Naive thymus-derived CD8-positive, alpha-beta T cell (primary cell): ENCODE measurements at places on chromosomes 1 and 21.

- no peak for DNase-seq
These were observed 19.2 kb upstream of the DPH5 start for GRCh38 chr1:101044749-101045148.

DNA sequence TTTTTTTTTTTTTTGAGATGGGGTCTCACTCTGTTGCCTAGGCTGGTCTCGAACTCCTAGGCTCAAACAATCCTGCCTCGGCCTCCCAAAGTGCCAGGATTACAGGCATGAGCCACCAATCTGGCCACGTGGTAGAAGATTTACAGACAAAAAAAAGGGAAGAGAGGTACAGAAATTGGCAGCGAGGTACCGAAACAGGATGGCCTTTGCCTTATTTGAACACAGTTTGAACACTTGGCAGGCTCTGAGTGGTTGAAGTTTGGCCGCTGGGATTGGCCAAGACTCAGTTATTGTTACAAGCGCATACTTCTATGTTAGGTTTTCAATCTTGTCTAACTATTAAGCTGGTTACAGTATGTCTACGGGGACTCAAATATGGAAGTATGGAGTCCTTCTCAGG lies 6.2 kb upstream of the AADACL4 start:
- DNase-seq, result no peak

GRCh38 chr1:215114154-215114933 lies 31.8 kb downstream of the KCNK2 start:
- no peak for DNase-seq

GRCh38 chr1:219582296-219582695 lies 30.6 kb downstream of the ZC3H11B start:
- no peak for DNase-seq

- DNase-seq, result no peak
These were observed 93.0 kb downstream of the DISC1 start for GRCh38 chr1:231719485-231720183.
